Esophagus mucosa (tissue), 1 donor: ENCODE measurements at places on chromosomes 4 and X.

- no peak for ATAC-seq
These were observed 18.8 kb upstream of the METAP1 start for GRCh38 chr4:98976716-98977115.

GRCh38 chr4:2591189-2591588, 54.7 kb downstream of the FAM193A start:
- ATAC-seq, result no peak

DNA sequence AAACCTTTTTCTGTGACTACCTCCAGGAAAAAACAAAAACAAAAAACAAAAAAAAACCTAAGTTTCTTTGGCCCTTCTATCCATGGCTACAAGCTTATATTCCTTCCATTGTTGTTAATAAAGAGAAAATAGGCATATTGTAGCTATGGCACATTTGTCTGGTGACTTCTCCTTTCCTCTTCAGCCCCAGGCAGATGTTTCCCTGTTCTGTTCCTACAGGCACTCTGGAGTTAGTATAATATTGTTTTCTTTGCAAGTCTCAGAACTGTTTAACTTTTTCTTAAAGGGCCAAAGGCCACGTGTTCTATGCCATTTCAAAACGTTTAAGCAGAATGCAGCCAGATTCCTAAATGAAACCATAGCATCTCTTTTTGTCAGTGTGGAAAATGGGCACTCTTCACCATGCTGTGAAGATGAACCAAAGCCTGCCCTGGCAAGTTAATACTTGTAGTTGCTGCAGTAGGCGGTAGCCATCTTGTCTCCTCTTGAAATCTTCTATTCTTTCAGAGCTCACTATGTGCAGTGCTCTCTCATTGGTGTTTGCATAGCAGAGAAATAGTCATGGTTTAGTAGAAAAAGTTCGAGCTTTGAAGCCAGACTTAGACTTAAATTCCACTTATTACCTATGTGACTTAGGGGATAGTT, 44.8 kb upstream of the MTMR1 start:
- ATAC-seq, result no peak

DNA sequence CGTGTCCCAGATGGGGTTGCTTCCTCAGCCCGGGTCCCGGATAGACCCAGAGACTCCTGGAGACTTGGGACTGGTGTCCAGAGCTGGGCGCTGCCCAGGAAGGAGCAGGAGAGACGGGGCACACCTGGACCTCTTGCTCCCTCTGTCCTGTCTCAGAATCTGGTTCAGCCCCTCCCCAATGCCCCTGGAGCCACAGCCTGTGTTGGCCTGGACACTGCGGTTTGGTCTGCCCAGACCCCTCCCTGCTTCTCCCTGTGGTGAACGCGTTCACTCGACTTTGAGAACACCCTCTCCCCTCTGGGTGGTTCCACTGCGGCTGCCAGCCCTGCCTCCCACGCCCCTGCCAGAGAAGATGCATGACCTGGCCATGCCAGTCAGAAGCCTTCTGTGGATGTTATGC, 111.1 kb downstream of the HMX1 start:
- ATAC-seq, result no peak

GRCh38 chr4:119016636-119017035, 119.0 kb upstream of the MYOZ2 start:
- ATAC-seq, result no peak

DNA sequence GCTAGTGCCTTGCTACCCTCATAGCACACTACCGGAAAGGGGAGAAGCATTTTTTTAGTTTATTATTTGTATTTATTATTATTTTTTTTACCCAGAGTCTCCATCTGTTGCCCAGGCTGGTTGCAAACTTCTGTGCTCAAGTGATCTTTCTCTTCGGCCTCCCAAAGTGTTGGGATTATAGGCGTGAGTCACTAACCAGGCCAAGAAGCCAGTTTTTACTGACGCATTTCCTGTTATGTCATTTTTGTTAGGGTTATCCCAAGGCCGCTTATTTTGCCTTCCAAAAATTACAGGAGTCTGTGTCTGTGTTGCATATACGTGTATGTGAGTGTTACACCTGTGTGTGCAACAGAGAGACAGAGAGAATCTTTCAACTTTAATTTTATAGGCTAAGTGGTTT, 404.5 kb downstream of the GBA3 start:
- no peak for ATAC-seq

GRCh38 chr4:180636696-180637404, 1606.4 kb upstream of the TENM3 start:
- no peak for ATAC-seq

- ATAC-seq, result peak; percentile 33
These were observed 174.8 kb downstream of the ENOX2 start for GRCh38 chrX:130728208-130728607.

DNA sequence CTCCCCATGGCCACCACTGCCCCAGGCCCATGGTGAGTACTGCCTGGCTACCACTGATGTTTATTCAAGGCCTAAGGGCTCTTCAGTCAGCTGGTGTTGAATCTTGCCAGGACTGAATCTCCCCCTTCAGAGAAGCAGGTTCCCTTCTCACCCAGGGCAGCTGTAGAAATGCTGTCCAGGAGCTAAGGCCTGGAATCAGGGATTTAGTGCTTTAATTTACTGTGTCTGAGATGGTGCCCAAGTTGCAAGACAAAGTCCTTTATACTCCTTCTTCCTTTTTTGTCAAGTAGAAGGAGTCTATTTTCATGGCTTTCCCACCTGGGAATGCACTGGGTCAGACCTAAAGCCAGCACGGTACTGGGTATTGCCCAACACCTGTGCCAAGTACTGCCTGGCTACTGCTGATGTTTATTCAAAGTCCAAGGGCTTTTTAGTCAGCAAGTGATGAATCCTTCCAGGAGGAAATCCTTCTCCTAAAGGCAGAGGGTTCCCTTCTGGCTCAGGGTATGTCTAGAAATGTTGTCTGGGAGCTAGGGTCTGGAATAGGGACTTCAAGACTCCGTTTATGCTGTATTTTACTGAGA, 117.6 kb upstream of the ATOH1 start:
- no peak for ATAC-seq

DNA sequence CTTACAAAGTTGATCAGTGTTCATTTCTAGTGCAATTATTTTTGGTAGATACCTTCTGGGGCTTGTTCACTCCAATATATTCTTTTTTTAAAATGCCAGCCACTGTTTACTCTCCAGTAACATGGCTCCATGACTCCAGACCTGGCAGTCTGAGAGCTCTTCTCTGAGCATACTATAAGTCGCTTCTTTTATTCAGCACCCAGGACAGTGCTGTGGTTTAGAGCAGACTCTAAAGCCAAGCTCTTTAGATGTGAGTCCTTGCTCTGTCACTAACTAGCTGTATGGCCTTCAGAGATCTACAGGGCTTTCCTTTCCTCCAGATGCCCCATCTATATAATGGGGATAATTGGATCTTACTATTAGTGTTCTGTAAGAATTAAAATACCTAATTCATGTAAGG, 200.2 kb upstream of the FAM241A start:
- ATAC-seq, result peak; percentile 55

DNA sequence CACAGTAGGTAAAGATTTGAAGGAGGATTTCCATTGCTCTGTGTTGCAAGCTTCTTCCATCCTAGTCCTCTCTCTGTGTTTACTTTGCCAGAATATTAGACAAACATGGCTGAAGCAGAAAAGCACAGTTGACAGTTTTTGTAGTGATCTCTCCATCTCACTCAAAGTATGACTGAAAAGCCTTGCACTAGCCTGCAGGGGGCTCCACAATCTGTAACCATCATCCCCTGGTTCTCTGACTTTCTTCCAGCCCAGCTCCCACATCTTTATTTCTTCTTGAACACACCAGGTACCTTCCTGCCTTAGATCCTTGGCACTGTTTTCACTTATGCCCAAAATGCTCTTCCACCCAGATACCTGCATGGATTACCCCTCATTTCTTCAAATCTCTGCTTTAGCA, 34.1 kb upstream of the HHIP start:
- no peak for ATAC-seq

- no peak for ATAC-seq
These were observed 104.2 kb upstream of the HPGD start for GRCh38 chr4:174626342-174627008.

DNA sequence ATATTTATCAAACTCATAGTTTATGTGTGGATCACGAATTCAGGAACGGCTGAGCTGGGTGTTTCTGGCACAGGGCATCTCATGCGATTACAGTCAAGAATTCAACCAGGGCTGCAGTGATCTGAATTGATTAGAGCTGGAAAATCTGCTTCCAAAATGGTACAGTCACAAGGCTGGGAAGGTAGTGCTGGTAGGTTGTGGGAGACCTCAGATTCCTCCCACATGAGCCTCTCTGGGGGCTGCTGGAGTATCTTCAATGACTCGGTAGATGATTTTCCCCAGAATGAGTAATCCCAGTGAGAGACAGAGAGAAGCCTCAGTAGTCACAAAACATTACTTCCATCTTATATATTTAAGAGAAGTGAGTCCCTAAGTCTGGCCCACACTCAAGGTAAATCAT, 36.2 kb upstream of the PRDX4 start:
- ATAC-seq, result no peak

DNA sequence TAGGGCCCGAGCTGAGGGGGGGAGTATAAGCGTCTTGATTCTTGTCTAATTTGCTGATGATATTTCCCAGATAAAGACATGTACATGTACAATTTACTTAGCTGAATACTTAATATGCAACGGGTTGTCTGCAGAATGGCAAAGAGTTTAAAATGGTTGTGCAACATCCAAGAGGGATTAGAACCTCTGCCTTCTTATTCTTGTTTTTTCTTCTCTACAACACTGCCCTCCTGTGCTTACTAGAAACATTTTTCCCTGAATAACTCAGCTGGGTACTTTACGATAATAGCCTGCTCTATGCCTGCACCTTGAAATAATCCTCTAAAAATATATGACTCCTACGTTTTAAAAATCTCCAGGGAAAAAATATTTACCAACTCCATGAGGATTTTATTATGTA, 41.8 kb downstream of the INTS12 start:
- peak; percentile 83 for ATAC-seq

DNA sequence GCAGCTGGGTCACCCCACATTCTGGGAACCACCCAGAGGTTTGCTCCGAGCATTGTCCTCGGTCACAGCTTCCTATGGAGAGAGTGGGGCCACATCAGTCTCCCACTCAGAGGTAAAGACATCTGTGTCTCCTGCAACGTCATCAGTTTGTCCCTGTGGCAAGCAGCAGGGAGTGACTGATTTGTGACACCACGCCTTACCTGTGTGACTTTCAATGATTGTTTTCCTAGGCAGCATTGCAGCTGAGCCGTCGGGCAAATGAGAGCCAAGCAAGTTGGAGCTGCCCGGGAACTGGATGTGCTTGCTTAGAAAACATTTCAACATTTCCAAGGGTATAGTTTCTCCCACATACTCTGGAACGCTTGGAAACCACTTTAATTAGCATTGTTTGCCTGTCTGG, 29.7 kb upstream of the HELT start:
- ATAC-seq, result peak; percentile 43

DNA sequence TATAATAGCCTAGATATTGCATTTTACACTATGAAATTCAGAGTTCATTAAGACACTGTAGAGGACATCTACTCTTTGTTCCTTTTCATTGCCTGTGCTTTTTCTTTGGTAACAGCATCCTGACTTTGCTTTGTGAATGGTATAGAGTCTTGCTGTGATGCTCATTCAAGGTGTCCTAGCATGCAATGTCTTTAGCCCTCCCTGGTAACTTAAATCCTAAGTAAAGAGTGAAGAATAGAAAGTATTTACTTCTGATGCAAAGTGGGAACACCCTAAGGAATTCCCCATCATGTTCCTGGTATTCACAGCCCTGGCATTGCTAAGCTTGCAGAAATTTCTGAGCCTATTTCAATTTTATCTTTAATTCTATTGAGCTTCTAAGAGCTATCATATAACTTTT, 400.1 kb downstream of the FAT4 start:
- no peak for ATAC-seq

- ATAC-seq, result no peak
These were observed 153.2 kb downstream of the SHROOM3 start for GRCh38 chr4:76588274-76588673.

GRCh38 chr4:73947239-73947985, 34.4 kb downstream of the PF4 start:
- ATAC-seq, result no peak

DNA sequence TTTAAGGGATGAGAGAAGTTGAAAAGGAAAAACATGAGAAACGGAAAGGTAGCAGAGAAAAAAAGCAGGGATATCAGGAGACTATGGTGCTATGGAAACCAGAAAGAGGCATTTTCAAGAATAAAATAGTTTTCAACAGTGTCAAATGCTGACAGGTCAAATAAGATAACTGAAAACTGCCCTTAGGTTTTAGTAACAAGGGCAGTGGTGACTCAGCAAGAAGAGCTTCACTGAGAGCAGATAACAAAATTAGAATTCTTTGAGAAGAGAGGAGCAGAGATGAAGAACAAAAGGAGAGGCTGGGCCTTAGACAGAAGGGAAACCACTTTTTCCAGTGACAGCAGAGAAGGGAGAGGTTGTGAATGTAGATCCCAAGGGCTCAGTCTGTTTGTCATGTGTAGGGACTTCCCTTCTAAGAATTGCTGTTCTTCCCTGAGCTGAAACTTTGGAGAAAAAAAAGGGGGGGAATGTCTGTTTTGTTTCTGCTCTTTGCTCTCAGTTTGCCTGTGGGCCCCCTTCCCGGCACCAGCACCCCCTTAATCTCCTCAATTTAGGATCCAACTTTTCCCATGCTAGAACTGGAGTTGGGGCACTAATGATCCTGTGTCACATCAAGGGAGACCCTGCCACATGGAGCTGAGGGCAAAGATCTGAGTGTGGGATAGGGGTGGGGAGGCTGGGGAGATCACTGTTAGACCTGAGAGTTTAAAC, 26.8 kb upstream of the MAGEA10 start:
- ATAC-seq, result no peak

DNA sequence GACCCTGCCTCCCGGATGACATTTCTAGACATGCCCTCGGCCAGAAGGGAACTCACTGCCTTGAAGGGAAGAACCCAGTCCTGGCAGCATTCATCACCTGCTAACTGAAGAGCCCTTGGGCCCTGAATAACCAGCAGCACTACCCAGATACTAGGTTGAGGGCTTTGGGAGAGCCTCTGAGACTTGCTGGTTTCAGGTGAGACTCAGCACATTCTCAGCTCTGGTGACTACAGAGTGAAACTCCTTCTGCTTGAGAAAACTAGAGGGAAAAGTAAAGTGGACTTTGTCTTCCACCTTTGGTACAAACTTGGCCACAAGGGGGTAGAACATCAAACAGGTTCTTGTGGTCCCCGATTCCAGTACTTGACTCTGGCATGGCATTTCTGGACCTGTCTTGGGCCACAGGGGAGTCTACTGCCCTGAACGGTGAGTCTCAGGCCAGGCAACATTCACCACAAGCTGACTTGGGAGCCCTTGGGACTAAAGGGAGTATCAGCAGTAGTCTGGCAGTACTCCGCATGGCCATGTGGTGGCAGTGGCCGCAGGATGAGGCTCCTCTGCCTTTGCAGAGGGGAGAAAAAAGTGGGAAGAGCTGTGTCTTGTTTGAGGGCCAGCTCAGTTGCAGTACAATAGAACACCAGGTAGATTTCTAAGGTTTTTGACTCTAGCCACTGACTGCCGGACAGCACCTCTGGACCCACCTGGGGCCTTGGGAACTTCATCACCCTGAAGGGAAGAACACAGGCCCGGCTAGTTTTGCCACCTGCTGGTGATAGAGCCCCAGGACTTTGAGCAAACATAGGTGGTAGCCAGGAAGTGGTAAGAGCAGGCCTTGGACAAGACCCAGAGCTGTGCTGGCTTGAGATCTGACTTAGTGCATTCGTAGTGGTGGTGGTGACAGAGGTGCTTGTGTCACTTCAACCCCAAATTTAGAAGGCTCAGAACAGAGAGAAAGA, 414.8 kb downstream of the OPHN1 start:
- ATAC-seq, result peak; percentile 48

GRCh38 chr4:14812101-14812500, 190.2 kb upstream of the CPEB2 start:
- ATAC-seq, result no peak

GRCh38 chrX:42536286-42536685, 241.7 kb downstream of the PPP1R2C start:
- ATAC-seq, result no peak

- ATAC-seq, result no peak
These were observed 74.9 kb downstream of the CLDN34 start for GRCh38 chrX:10042055-10042454.
